ENCODE measurements at places on chromosomes 1 and 21. TPM values are rescaled to one million over a fixed set of nuclear protein-coding genes. Genes with fewer than 3 reads are reported as not detected.

- H3K4me1 ChIP-seq, result peaks cover 14% of the 10 kb centered on the region
- H3K27me3 ChIP-seq, result peaks cover 36% of the 10 kb centered on the region
- peaks cover 2% of the 10 kb centered on the region for H3K36me3 ChIP-seq
- no peak overlapping the region for H3K27ac ChIP-seq
Observed at GRCh38 chr1:115280064-115280463, 58.0 kb downstream of the NGF start.

DNA sequence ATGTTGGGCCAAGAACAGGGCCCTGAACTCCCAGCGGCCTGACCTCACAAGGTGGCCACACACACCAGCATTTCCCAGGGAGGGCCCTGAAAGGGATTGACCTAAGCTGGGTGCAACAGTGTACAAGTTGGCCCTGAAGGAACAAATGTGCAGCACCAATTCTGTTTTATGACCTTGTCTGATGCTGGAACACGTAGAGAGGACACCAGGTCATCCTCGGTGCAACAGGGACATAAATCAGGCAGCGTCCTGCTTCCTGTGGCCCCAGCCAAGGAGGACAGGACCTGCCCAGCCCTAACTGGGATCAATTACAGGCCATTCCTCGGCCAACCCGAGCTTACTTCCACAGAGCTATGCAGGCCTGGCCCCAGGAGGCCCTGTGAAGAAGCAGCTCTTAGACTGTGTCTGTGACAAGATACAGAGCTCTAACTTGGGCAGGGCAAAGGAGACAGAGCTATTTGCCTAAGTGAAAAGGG is 12.8 kb upstream of the PHC2 start:
- H3K4me3 ChIP-seq, result no peak overlapping the region
- peaks cover 8% of the 10 kb centered on the region for H3K4me1 ChIP-seq
- no peaks in the 10 kb centered on the region for H3K36me3 ChIP-seq
- H3K27ac ChIP-seq, result no peak overlapping the region

DNA sequence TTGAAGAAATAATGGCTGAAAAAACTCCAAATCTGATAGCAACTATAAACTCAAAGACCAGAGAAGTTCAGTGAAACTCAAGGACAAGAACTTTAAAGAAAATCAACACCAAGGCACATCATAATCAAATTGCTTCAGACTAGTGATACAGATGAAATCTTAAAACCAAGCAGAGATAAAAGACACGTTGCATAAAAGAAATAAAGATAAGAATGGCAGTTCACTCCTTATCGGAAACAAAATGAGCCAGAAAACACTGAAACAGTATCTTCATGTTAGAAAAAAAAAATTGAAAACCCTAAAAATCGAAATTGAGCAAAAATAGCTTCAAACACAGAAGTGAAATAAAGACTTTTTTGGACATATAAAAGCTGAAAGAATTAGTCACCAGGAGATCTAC is 4.6 kb upstream of the RAB4A start:
- no peak overlapping the region for H3K27ac ChIP-seq
- peaks cover 7% of the 10 kb centered on the region for H3K36me3 ChIP-seq
- no peaks in the 10 kb centered on the region for H3K27me3 ChIP-seq
- DNase-seq, result no peak
- H3K4me1 ChIP-seq, result peaks cover 13% of the 10 kb centered on the region

- no peak for DNase-seq
- H3K27ac ChIP-seq, result no peak overlapping the region
- H3K4me3 ChIP-seq, result no peak overlapping the region
- H3K4me1 ChIP-seq, result peaks cover 6% of the 10 kb centered on the region
- no peaks in the 10 kb centered on the region for H3K36me3 ChIP-seq
Observed at GRCh38 chr1:109185990-109186732, 27.6 kb upstream of the SARS1 start.

- H3K36me3 ChIP-seq, result peaks cover 9% of the 10 kb centered on the region
- no peaks in the 10 kb centered on the region for H3K4me1 ChIP-seq
- DNase-seq, result no peak
- peaks cover 34% of the 10 kb centered on the region for H3K27me3 ChIP-seq
- H3K27ac ChIP-seq, result no peak overlapping the region
- H3K4me3 ChIP-seq, result no peak overlapping the region
Observed at GRCh38 chr1:234250747-234251146, 122.5 kb upstream of the COA6 start.

DNA sequence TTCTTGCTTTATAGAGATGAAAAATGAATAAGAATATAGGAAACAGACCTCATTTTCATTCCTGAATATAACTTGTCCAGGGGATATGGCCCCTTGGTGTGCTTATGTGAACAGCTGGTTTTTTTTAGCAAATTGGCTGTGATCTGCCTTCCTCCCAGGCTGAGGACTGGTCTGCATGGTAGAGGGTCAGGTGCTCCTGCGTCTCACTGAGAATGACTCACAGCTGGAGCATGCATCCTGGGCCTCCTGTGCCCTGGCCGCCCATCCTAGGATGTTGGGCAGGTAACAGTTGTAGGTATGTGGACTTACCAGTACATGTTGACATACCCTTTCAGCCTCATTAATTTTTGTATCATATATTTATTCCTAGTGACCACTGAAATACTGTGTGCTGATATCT is 29.8 kb downstream of the AGT start:
- H3K4me1 ChIP-seq, result no peaks in the 10 kb centered on the region
- H3K27ac ChIP-seq, result no peak overlapping the region
- no peaks in the 10 kb centered on the region for H3K27me3 ChIP-seq
- DNase-seq, result no peak
- no peak overlapping the region for H3K4me3 ChIP-seq

DNA sequence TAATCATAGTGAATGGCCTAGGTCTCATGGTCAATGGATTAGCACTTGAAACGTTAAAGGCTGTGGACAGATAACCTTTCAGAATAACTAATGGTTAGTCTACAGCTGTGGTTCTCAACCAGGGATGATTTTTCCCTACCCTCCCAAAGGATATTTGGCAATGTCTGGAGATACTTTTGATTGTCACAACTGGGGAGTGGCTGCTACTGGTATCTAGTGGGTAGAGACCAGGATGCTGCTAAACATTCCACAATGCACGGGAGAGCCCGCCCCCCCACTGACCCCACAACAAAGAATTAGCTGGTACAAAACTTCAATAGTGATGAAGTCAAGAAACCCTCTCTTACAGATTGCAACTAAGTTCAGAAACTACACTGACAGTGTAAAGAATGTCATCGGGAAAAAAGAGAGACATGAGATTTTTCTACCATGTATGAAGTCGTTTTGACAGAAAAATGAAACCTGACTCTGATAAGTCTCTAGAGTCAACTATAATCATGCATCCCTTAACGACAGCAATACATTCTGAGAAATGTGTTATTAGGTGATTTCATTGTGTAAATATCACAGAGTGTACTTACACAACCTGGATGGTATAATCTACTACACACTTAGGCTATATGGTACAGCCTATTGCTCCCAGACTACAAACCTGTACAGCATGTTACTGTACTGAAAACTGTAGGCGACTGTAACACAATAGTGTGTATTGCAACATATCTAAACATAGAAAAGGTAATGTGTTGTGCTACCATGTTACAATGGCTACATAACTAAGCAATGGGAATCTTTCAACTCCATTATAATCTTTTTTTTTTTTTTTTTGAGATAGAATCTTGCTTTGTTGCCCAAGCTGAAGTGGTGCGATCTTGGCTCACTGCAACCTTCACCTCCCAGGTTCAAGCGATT is 49.7 kb upstream of the PRDX6 start:
- no peak overlapping the region for H3K4me3 ChIP-seq
- H3K27ac ChIP-seq, result no peak overlapping the region
- no peak for DNase-seq
- H3K27me3 ChIP-seq, result no peaks in the 10 kb centered on the region
- peaks cover 24% of the 10 kb centered on the region for H3K4me1 ChIP-seq

Gene INSRR
- 0.17 TPM for total RNA-seq

Gene MNDA
- total RNA-seq, result not detected

Gene LEMD1
- not detected for total RNA-seq

Gene OXCT2
- total RNA-seq, result 2.9 TPM
